Stimulated activated CD4-positive, alpha-beta T cell treated with anti-CD3 and anti-CD28 coated beads, Interleukin-12 subunit alpha, Interleukin-12 subunit beta, amount 100 ng/mL, for 4 hours (primary cell): ENCODE measurements at places on chromosomes 6 and 20.

DNA sequence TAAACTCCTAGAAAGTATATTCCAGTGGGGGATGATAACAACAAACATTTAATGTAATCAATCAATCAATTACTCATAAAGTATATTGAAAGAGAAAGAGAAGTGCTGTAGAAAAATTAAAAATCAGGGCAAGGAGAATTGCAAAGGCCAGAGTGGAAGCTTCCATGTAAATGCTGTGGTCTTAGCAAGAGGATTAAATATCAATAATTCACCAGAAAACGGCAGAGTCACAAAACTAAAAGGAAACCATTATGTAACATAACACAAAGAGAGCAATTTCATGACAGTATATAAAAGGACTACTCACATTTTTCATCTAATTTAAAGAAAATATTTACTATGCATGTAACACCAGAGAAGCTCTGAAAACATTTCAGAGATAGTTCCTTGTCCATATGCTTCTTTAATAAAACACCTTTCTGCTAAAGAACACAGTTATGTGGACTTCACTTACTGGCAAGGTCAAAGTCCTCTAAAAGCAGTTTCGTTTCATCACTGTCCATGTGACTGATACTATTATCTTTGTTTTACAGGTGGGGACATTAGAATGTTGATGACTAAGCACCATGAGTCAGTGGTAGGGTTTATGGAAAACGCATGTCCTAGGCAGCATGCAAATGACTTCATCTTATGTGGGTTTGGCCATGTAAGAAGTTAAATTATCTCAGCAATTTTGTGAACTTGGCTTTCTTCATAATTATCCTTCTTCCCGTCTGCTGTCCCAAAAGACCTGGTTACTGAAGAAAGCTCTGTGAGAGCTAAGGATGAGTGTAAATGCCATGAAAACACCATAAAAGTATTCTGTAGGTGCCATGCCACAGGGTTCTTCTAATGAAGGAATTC, 185.8 kb upstream of the TENT5A start:
- DNase-seq = no peak

GRCh38 chr6:160036790-160037206, 67.9 kb downstream of the IGF2R start:
- no peak for DNase-seq

DNA sequence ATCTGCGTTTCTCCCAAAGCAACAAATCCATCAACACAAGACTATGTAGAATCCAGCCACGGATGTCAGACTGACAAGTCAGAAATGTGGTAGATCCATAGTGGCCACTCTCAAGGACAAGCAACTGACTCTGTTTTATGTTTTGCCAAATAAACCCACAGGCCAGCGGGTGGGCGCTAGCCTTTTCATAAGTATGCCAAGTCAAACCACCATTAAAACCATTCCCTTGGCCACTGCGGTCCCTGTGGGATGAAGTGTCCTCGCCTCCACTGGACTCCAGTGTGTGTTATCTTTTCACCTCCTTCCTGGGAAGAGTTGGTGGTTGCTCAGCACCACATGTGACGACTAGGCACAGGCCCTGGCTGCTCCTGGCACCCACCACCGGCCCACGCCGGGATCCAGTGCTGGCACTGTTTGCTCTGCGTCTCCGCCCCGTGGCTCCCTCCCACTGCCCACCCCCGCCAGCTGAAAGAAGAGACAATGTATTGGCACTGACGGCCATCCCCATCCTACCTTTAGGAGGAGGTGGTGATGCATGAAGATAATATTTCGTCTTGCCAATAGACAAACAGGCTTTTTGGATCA, 103.4 kb downstream of the FOXC1 start:
- no peak for DNase-seq

- DNase-seq = no peak
Observed at GRCh38 chr6:1850121-1850839, 240.6 kb downstream of the FOXC1 start.

DNA sequence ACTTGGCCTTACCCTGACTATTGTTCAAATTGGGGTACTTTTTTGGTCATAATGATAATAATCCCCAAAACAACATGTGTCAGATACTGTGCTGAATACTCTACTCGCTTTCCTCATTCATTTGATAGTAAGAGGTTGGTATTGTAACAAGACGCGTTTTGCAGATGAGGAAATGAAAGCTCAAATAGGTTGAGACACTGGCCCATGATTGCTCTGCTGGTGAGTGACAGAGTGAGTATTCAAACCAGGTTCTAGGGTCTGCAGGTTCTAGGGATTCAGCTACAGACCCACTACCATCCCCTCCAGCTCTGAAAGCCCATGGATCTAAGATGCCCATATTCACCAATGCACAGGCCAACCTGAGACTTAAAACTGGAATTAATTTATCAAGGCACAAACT, 1.3 kb upstream of the ENPP4 start:
- DNase-seq = no peak

GRCh38 chr20:2139736-2140135, 38.1 kb downstream of the STK35 start:
- no peak for DNase-seq

DNA sequence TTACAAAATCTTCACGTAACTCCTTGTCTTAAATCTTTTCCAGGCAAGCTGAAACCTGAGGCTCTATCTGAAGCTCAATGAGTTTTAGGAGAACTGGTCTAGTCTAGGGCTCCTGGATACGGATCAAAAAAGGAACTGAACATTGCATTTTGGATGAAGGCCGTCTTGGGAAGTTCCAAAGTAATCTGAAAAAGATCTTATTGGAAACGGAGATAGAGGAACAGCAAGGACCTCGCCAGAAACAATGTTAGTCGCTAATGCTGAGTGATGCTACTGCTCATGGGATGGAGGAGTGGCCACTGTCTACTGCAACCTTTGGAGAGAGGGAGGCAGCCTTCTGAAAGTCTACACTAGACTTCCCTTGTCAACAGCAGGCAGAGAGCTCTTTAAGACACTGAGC, 91.4 kb upstream of the ATXN1 start:
- DNase-seq = no peak

DNA sequence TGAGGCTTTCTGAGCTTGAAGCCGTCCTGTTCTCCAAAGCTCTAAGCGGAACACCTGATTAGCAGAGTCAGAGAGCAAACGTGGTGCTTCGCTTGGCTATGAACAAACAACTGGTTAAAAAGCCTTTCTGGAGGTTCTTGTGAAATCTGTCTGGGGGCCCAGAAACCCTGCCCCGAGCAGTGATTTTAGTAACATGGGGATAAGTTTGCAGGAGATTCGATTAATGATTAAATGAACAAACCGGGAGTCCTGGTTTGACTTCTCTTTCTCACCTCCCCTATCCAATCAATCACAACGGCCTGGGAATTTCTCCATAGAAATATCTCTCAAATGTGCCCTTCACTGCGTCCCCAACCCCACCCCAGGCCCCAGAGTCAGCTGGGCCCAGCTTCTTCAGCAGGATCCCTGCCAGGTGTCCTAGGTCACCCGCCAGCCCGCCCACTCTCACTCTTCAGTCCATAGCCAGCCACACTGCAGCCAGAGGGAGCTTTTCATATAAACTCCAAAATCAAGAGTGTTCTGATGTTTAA, 43.6 kb downstream of the ZDHHC14 start:
- no peak for DNase-seq

DNA sequence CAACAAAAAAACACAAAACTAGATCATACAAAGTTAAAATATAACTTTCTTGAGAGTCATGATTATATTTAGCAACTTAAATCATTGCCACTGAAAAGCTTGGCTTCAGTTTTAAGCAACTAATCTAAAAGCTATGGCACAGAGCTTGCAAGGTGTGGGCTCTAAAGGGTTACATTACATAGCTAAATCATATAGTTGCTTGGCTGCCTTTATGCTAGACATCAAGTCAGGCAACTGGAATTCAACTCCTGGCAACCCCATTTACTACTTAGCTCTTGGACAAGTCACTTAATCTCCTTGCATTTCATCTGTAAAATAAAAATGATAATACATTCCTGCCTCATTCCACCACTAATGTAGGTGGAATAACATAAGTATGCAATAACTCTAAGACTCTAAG, 40.9 kb upstream of the GCM1 start:
- no peak for DNase-seq

DNA sequence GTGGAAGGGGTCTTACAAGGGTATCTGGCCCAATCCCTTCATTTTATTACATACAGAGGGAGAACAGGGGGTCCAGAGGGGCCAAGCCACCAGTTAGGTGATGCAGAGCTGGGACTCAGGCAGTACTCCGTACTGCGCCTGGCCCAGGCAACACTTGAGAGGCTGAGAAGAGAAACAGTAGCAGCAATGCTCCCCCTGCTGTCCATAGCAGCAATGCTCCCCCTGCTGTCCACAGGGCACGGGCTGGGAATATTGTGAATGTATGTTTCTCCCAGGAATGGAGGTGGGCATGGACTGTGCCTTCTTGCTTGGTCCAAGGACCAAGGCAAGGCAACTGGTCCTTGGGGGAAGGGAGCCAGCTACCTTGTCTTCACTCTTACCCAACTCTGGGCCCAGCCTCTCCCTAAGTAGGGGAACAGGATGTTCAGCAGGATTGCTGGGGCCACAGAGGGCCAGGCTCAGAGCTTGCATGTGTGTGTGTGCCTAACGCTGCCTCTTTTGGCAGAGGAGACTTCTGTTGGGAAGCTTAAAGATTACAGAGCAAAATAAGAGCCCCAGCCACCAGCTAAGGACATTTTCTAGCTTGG, 14.8 kb upstream of the FAM83C start:
- DNase-seq = no peak

GRCh38 chr6:40762981-40763380, 175.8 kb upstream of the LRFN2 start:
- no peak for DNase-seq

DNA sequence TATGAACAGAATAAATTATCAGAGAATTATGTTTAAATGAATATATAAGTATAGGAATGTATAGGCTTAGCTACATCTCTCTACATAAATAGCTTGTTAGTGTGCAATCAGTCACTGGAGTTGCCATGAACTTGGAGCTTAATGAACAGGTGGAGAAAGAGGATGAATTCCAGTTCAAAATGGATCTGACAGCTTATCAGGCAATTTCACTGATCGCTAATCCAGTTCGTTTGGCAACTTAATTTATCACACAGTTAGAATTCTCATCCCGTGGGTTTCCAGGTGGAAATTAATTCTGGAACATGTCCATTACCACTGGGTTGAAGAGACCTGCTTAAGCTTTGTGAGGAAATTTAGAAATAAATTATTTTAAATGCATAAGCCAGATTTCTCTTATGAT, 118.1 kb downstream of the MACROD2 start:
- no peak for DNase-seq

- DNase-seq = no peak
Observed at GRCh38 chr20:23009636-23010035, 25.5 kb upstream of the SSTR4 start.

- no peak for DNase-seq
Observed at GRCh38 chr20:58783511-58784011, 67.1 kb downstream of the GNAS-AS1 start.

DNA sequence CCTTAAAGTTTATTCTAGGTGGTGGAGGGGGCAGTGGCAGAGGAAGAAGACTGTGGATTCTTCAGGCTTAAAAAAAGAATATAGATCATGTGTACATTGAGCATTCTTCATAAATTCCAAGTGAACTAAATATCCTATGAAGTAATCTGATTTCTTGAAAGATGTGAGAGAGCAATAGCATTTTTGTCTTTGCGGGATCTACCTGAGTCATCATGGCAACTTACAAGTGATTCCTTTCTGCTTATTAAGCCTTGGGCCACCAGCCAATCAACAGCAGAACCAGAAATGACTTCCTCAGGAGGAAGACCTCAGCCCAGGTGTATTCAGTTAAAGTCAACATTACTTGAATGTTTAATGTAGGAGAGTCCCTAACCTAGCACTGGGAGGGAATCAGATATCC, 756.9 kb downstream of the TFAP2A start:
- DNase-seq = no peak

- no peak for DNase-seq
Observed at GRCh38 chr6:73667798-73668197, 14.0 kb upstream of the SLC17A5 start.

DNA sequence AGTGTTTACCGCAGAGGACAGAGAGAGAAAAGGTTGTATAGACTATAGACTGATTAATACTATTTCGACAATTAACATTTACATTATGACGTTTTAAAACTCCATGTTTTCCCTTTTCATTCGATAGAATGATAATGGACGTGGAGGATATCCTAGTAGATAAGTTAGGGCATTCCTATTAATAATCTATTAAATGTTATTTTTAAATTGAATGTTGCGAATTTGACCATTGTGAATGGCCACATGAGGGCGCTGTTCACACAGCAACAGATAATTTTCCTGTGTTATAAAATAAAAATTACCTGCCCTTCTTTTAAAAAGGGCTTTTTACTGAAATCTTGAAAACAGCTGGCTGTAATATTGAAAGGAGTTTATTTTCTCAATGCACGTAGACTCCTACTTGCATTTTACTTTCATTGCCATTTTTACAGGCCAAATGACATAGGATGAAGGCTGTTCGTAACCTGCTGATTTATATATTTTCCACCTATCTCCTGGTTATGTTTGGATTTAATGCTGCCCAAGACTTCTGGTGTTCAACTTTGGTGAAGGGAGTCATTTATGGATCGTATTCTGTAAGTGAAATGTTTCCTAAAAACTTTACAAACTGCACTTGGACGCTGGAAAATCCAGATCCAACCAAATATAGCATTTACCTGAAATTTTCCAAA, 3.3 kb downstream of the ADGRB3 start:
- DNase-seq = no peak

- no peak for DNase-seq
Observed at GRCh38 chr6:90227673-90228072, 69.0 kb downstream of the BACH2 start.

- DNase-seq = no peak
Observed at GRCh38 chr6:4336084-4336483, 200.7 kb upstream of the ECI2 start.

- DNase-seq = no peak
Observed at GRCh38 chr20:45370571-45371160, 7.5 kb downstream of the TP53TG5 start.

DNA sequence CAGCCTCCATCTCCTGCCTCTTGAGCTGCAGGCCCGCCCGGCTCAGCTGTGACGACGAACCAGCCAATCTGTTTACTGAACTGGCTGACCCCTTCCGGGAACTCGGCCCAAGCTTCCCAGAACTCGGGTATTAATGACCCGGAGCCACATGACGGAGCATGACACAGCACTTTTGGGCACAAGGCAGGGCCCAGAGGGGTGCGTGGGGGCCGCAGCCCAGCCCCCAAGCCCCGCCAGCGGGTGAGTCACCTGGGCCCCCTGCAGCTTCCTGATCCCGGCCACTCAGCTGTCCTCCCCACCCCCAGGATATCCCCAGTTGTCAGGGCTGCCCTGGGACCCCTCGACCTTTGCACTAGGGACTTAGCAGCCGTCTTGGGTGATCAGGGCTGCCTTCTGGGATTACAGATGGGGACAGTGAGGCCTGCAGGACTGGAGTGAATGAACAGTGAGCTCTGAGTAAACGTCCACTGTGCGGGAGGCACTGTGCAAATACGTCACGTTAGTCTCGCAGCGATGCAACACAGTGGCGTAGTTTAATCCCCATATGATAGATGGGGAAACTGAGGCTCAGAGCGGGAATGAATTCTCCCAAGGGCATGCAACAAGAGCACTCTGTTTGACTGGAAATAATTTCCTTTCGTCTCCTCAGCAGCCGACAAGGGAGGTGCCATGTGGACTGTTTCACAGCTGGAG, 102.1 kb downstream of the CEBPB start:
- DNase-seq = peak; percentile 31
